Hematopoietic multipotent progenitor cell (in vitro differentiated cells): ENCODE measurements at places on chromosomes 16 and 17.

- no peak for DNase-seq
These were observed 73.1 kb downstream of the SREBF1 start for GRCh38 chr17:17763734-17764133.

GRCh38 chr17:45406107-45406506 lies 26.6 kb downstream of the ARHGAP27 start:
- no peak for DNase-seq

DNA sequence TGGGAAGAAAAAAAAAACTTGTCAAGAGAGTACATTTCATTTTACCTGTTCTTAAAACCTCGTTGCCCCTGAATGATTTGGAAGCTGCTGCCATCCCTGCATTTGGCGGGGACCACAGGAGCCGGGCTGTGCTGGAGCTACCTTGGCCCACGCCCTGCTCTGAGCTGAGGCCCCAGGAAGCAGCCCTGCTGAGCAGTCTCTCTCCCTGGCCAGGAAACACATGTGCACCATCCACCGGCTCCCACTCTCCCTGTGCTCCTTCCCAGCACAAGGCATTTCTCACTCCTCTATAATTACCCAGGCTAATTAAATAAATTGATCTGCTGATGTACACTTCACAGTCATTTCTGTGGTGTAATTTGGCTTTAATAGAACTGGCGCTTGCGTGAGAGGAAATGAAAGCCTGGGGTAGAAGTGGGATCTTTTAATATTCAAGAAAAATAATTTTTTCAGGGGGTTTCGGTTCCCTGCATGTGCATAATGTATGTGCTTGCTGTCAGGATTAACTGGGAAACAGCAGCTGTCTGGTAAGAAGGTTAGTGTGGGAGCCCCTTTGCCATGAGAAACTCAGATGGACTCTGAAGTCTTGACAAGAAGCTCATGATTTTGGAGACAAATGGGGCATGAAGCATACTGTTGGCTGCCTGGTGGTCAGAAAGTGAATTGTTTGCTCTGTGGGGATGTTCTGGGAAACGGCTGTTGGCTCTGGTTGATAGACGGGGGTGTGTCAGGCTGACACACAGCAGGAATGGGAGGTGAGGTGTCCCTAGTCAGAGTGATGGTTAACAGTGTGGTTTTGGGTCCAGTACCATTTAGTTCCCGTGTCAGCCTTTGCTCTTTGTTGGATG lies 252.3 kb upstream of the EEF2KMT start:
- DNase-seq, result no peak

DNA sequence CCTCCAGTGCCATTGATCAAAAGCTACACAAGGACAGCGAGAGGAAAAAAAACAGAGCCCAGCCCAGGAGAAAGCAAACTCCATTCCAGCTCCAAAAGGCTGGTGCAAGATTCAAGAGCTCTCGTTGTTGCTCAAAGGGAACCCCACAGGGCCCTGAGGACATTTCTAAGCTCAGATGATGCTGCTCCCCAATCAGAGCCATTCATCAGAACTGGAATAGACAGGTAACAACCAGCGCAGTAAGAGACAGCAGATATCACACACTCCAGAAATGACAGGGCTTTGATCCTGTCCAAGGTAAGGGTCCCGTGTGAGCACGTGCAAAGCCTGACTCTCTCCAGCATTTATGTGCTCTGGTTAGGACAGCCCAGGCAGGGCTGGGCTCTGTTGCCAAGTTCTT lies 20.1 kb downstream of the PMP22 start:
- no peak for DNase-seq

GRCh38 chr17:33421933-33422332 lies 128.8 kb upstream of the ASIC2 start:
- no peak for DNase-seq

- no peak for DNase-seq
These were observed 6.2 kb downstream of the GGA2 start for GRCh38 chr16:23504076-23504452.

GRCh38 chr17:82696259-82696658 lies 2.2 kb downstream of the RAB40B start:
- no peak for DNase-seq
